ENCODE measurements at places on chromosomes 5 and 9.

- DNase-seq = no peak
Observed at GRCh38 chr5:78927657-78928282, 57.3 kb downstream of the ARSB start.

- DNase-seq = peak; percentile 26
Observed at GRCh38 chr9:97615439-97616072, 17.6 kb downstream of the TSTD2 start.

DNA sequence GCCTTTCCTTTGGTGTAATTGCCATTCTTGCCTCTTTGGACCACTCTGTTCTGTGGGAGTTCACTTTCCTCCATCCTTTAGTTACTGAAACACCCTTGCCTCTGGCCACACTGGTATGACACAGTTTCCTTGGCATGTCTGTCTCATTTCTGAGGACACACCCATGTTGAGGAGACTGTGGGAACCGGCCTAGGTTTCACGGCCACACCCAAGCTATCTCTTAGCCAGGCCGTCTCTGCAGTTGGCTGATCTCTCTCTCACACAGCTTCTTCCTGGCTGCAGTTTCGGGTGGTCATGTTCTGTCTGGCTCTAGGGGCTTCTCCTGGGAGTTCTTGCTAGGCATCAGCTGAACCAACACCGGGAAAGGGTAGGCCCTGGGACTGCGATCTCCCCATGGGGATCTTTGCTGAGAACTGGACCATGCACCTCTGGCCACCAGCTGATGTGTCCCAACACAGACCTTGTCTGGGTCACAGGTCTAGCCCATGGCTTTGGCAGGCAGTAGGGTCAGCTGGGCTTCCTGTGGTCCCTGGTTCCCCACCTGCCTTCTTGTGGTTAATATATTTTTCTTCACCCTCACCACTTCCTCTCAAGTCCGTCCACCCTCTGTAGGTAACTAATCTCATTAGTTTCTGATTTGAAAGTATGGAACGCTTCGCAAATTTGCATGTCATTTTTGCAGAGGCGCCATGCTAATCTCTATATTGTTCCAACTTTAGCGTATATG, 24.9 kb downstream of the ARHGEF37 start:
- DNase-seq = no peak

- no peak for DNase-seq
Observed at GRCh38 chr9:124598048-124598447, 90.8 kb upstream of the NR5A1 start.

DNA sequence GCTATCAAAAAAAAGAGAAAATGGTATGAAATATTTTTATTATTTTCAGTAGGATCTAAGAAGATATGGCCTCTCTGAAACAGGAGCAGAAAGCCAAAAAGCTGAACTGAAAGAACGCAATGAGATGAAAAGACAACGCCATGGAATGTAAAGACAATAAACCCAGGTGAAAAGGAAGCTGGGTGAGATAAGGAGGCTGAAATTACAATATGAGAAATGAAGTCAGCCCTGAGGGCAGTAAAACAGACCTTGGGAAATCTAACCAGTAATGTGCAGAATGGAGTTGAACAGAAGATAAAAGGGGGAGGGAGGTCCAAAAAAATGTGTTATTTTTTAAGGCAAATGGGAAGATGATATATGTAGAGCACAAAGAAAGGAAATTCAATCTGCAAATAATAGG, 265.3 kb downstream of the ENC1 start:
- no peak for DNase-seq

DNA sequence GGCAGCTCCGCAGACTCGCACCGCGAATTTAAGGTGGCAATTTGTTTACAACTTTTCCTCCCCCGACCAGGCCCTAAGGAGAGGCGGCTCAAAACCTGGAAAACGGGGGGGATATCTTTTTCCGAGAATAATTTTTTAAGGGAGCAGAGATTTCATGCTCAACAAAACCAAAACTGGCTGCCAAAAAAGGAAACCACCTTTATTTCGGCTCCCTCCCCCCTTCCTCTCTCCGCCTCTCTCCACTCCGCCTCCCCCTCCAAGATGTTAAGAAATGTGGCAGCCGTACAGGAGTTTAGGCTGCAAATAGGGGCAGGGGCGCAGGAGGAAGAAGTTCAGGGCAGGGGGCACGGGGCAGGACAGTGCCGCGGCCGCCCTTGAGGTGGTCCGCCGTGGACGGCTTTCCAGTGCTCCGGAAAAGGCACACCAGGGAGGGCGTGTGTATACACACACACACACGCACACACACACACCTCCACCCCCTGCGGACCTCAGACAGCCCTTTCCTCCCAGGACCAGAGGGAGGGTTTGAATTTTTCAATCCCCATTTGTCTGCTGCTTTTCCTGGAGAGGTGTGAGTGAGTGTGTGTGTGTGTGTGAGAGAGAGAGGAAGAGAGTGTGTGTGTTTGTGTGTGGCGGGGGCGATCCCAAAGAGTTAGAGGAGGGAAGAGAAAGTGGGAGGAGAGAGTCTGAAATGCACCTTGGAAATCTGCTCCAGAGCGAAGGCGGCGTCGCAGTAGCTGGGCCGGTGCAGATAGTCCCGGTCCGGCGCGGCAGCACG, 9.1 kb downstream of the PTCH1 start:
- DNase-seq = peak; percentile 58

DNA sequence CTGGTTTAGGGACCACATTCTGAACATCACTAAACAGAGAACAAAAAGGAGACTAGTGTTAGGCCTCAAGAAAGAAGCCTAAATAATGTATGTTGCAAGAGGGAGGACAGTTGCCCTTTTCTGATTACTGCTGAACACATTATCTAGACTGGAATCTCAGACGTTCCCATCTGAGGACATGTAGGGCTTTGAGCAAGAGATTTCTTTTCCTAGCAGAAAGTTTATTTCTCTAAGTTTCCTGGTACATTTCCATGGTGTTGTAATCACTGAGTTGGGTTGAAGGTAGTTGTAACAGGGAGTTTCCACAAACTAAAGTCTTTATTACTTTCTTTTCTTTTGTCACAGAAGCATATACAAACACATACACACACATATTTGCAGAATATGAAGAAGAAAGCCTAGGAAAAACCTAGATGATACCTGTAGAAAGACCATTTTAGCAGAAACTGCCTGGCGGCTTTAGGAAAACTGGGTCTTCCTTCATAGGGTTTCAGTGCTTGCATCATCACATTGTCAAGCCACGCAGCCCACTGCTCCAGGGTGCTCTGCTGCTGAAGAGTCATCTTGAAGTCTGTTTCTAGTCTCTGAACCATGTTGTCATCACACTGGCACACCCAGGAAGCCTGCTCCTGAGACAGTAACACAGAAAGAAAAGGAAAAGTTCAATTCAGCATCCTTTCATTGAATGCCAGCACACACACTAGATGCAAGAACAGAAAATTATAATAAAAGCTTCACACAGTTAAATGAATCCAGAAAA, 269.1 kb downstream of the RFX3 start:
- DNase-seq = no peak

- no peak for DNase-seq
Observed at GRCh38 chr9:29564564-29564963, 1991.3 kb upstream of the C9orf72 start.

- no peak for DNase-seq
Observed at GRCh38 chr9:74120061-74120460, 377.1 kb upstream of the RORB start.

DNA sequence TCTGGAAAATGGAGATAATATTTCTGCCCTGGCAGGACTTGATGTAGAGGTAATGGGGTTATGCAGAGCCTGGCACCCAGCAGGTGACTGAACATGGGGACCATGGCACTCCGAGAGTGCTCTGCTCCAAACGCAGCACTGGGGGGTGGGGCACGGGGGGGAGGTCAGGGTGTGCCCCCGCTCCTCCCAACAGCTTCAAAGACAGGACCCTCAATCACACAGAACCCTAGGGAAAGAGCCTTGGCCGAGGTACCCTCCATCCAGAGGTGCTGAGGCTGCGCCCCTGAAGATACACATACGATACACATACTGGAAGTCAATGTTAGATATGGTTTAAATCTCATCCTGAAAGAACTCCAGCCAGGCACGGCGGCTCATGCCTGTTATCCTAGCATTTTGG, 26.6 kb upstream of the CEP72 start:
- DNase-seq = no peak

- no peak for DNase-seq
Observed at GRCh38 chr5:173923218-173924095, 35.3 kb downstream of the CPEB4 start.

DNA sequence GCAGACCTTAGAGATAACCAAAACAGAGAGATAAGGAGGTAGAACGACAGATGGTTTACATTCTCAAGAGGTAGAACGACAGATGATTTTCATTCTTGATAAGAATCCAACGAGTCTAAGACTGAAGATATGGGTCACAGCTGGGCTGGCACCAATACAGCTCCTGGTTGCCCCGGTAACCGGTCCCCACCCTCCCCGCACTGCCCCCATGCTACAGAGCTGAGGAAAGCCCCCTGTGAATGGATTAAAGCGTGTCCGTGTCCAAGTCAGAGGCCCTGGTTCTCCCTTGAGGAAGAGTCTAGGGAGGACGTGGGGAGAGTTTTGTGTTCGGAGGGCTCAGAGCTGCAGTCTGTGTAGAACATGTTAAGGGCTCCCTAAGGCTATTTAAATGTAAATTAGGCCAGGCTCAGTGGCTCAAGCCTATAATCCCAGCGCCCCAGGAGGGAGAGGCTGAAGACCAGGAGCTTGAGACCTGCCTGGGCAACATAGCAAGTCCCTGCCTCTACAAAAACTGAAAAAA, 8.1 kb downstream of the IDNK start:
- no peak for DNase-seq

DNA sequence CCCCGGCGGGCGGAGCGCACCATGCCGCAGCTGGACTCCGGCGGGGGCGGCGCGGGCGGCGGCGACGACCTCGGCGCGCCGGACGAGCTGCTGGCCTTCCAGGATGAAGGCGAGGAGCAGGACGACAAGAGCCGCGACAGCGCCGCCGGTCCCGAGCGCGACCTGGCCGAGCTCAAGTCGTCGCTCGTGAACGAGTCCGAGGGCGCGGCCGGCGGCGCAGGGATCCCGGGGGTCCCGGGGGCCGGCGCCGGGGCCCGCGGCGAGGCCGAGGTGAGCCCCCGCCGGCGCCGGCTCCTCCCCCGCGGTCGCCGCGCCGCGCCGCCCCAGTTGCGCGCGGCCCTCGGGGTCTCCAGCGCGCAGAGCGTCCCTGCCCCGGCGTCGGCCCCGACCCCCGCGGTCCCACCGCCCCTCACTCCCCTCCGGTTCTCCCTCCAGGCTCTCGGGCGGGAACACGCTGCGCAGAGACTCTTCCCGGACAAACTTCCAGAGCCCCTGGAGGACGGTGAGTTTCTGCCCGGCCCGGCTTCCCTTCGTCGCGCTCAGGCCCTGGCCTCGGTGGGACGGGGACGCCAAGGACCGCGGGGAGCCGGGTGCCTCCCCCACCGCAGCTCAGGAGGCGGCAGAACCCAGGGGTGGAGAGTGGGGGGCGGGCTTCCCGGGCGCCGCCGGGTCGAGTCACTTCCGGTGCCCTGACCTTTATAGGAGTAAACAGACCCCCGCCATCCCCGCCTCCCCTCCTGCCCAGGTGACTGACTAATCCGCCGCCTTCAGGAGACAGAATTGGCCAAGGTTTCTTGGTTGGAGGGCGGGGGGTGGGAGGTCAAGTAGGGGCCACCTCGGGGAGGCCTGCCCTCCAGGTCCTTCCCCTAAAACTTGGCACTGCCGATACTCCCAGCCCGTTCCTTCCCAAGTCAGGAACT, 665 bp downstream of the TCF7 start:
- no peak for DNase-seq

- DNase-seq = no peak
Observed at GRCh38 chr9:17503196-17503595, 75.7 kb upstream of the SH3GL2 start.

DNA sequence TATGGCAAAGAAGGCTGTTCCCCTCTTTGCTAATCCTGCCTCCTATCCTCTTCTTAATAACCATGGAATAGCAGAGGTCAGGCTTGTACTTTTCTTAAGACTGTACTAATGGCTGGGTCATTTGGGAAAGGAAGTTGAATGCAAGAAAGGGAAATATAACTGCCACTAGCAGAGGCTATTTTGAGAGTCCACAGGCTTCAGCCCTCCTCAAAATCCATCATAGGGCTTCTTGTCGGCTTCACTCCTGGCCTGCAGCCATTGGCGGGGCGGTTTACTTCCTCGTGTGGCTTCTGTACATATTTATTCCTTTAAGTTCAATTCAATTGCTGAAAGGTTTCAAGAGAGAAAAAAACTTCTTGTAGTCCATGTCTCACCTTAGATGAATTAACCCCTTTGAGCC, 2.8 kb upstream of the PARP8 start:
- DNase-seq = no peak

GRCh38 chr5:112742424-112742823, 4.7 kb downstream of the APC start:
- DNase-seq = no peak

GRCh38 chr5:16866795-16867576, 69.1 kb downstream of the MYO10 start:
- peak; percentile 81 for DNase-seq

DNA sequence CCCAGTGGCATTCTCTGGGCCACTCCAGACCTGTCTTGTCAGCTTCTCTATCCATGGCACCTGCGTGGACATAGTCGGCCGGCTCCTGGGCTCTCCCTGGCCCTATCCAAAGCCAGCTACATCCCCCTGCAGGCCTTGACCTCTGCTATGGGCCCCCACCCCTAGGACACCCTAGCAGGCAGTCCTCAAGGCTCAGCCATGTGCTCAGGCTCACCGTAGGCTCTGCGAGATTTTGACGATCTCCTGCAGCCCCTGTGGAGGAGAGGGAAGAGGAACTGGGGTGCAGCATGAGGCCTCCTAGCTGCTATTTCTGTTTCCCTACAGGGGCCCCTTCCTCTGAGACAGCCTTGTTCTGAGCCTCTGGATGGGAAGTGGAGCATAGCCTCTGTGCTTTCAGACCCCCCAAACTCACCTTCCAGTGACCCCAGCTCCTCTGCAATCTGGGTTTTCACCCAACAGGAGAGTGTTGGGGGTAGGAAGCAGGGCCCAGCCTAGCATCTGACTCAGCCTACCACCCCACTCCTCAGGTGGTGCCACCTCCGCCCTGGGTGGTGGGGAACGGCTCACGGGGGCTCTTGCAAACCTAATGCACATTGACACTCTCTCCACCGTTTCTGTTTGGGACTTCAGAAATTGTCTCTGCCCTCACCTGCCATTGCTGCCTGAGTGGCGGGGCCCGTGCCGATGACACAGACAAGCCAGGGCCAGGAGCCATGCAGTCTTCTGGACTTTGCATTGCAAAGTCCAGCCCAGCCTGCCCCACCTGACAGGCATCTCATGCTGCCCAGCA, 36.7 kb downstream of the HRH2 start:
- no peak for DNase-seq

- no peak for DNase-seq
Observed at GRCh38 chr9:70081120-70081495, 37.5 kb downstream of the MAMDC2 start.

All from NCI-H526 treated with DMSO at 0.1 percent for 48 hours (cell line).